ENCODE measurements at places on chromosomes 12 and 14.

DNA sequence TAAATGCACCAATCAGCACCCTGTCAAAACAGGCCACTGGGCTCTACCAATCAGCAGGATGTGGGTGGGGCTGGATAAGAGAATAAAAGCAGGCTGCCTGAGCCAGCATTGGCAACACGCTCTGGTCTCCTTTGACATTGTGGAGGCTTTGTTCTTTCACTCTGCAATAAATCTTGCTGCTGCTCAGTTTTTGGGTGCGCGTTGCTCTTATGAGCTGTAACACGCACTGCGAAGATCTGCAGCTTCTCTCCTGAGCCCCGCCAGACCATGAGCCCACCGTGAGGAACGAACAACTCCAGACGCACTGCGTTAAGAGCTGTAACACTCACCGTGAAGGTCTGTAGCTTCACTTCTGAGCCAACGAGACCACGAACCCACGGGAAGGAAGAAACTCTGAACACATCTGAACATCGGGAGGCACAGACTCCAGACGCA, 8.4 kb upstream of the PIANP start:
- DNase-seq: no peak

DNA sequence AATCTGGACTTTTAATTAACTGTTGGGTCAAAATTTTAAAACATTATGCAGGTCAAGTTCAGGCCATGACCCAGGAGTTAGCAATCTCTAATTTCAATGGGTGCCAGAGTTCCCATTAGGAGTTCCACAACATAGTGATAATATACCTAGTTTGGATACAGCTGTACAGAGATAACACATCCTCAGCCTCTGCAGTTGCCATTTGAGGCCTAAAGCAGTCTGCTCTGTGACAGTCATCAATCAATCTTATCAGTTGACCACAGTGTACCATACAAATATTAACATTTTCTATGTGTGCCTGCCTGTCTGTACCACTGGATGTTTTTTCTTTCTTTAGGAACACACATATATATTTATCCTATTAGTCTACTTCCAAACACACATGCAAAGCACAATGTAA, 54.0 kb upstream of the BBS10 start:
- DNase-seq: no peak

DNA sequence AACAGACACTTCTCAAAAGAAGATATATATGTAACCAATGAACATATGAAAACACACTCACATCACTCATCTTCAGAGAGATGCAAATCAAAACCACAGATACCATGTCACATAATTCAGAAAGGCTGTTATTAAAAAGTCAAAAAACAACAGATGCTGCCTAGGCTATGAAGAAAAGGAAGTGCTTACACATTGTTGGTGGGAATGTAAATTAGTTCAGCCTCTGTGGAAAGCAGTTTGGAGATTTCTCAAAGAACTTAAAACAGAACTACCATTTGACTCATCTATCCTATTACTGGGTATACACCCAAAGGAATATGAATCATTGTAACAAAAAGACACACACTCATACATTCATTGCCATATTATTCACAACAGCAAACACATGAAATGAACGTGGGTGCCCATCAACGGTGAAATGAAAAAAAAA, 35.1 kb downstream of the EIF2S3B start:
- no peak for DNase-seq

DNA sequence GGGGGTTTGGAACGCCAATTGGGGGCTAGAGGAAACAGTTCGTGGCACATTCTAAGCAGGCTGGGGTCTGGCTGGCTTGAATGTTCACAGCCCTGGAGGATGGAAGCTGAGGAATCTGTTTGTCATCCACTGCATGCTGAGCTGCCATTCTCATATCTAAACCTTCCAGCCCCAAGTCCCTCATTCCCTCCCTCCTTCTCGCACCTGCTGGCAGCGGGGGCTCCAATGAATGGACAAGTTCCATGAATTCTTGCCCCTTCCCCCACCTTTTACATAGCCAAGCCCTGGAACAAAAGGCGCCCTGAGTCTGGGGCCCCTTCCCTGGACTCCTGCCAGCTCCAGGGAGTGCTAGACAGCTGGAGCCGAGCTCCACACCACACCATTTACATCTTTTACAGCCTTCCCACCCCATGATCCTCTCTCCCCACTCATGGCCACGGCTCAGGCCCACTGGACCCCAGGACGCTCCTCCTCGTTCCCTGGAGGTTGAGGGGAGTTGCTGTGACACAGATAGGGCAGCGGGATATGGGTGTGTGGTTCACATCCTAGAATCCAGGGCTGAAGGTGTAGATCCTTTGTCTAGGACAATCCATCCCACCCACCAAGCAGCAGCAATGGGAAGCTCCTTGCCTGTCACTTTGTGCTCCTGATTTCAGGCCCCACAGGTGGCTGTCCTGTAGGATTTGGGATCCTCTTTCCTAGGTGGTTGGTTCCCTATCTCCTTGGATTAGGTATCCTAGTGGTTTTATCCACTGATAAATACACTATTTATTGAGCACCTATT, 21.7 kb upstream of the VRTN start:
- DNase-seq: no peak

- no peak for DNase-seq
Observed at GRCh38 chr12:53829130-53829819, 77.5 kb upstream of the CISTR start.

DNA sequence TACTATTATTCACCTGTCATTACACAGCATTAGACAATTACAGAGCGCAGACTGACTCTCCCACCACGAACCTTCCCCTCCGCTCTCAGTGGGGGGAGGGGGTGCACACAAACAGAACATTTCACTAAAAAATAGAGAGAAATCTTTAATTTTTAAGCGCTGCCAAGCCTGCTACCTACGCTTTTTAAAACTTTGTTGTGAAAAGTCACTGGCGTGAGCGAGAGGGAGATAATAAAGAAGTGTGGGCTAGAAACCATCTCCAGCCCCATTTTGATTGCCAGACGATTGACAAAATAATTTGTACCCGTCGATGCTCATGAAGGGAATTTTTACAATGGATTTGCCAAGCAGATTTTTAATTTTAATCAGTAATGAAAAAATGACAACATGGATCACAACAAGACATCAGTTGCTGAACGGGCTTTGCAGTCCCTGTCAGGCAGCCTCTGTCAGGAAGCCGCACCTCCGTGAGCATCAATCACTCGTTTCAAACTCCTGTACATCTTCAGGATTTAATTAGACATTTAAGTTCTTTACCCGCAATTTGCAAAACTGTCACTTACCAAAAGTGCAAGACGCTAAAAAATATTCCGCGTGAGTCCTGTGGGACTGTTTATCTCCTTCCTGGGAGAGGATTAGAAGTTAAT, 209.1 kb downstream of the BCL11B start:
- no peak for DNase-seq

- no peak for DNase-seq
Observed at GRCh38 chr12:92614001-92614400, 88.8 kb upstream of the PLEKHG7 start.

GRCh38 chr12:66829660-66830325, 150.9 kb upstream of the GRIP1 start:
- DNase-seq: no peak

- no peak for DNase-seq
Observed at GRCh38 chr12:67483871-67484554, 164.5 kb upstream of the DYRK2 start.

GRCh38 chr14:104286496-104286895, 148.1 kb downstream of the KIF26A start:
- DNase-seq: no peak

- no peak for DNase-seq
Observed at GRCh38 chr14:50936016-50936340, 8.3 kb downstream of the PYGL start.

DNA sequence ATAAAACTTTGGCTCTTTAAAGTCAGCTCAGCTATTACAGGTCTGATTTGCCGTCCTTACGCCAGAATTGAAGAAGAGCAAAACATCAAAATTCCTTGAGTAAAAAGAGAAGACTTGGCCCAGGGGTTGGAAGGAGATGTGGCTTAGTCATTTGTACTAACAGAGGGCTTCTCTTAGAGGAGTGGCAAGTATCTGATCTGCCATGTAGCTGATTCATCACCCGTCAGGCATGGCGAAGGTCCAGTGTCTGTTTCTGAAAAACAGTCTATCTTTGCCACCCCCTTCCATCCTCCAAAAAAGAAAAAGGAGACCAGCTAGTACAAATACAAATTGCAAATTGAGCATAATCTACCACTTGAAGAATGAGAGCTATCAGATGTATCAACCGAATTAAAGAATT, 91.9 kb downstream of the RAD52 start:
- DNase-seq: peak; percentile 43

- DNase-seq: peak; percentile 24
Observed at GRCh38 chr12:85253853-85254252, 26.2 kb upstream of the ALX1 start.

DNA sequence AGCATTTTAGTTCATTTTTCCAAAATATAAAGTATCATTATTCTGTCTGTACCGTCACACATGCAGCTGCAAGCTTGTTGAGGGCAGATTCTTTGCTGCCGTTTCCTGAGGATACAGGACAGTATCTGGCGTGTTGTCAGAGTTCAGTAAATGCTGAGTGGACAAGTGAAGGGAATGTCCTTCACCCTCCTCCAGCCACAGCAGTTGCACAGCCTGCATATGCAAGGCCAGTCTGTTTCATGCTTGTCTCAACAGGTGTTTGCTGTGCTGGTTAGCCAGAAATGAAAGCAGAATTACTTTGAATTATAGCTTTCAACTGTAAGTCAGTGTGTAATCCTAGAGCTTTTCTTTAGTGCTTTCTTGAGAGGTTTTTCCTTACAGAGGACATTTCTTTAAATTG, 36.5 kb downstream of the TDP1 start:
- no peak for DNase-seq

DNA sequence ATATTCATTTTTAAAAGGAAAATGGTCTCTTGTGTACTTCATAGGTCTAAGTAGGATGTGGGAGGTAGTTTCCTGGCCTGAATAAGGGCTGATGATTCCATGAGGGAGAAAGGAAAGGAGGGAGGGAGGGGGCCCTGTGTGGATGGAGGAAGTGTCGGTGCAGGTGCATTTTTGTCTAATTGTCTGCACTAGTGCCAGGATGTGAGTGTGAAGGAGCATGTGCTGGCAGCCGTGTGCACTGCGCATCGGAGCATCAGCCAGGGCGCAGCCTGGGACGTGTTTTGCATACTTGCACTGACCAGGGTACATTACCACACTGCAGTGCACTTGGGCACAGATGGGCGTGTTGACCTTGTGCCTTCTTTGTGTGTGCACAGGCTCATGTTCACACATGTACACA, 29.2 kb downstream of the SMUG1 start:
- no peak for DNase-seq

GRCh38 chr12:105285378-105285777, 45.1 kb upstream of the C12orf75 start:
- DNase-seq: no peak

DNA sequence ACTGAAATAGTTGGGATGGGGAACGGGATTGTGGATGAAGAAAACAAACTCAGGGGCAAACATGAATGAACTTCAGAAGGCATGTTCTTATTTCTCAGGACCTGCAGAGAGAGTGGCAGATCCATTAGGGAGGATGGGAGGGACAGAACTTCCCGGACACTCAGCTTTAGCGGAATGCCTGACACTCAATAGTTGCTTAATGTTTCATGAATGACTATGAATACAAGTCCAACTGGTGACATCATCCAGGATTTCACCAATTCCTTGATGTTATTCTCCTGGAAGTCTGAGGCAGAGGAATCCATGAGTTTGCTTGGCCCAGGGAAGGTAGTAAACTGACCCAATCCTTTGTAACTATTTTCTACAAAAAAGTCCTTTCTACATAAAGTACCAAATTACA, 37.8 kb upstream of the LRRC10 start:
- peak; percentile 36 for DNase-seq

DNA sequence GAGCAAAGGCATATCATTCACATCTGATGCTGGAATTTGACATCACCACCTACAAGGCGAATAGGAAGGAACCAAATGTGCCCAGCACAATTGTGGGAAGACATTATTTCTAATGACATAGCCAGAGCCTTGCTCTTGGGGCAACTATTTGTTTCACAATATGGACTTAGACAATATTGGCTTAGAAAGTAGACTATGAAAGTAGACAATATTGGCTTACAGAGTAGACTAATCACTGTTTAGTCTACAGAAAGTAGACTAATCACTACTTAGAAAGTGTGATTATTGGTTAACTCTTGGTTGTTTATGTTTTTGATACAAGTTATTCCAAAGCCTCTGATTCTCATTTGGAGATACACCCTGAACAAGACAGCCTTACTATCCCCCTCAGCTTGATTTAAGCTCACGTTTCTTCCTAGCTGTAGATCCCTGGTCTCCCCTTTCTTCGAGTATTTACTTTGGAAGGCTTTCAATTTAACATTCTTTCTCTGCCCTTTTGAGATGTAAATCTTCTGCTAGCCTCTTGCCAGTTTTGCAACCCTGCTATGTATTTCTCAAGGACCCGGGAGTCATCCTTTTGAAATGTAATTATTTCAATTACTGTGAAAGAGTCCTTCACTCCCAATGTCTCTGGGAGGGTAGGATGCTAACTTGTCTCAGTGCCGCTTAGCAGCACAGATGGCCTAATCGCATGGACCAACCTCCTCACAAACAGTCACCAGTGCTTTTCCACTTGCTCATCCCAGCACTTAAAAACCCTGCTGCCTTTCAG, 843.2 kb downstream of the GALC start:
- DNase-seq: no peak

DNA sequence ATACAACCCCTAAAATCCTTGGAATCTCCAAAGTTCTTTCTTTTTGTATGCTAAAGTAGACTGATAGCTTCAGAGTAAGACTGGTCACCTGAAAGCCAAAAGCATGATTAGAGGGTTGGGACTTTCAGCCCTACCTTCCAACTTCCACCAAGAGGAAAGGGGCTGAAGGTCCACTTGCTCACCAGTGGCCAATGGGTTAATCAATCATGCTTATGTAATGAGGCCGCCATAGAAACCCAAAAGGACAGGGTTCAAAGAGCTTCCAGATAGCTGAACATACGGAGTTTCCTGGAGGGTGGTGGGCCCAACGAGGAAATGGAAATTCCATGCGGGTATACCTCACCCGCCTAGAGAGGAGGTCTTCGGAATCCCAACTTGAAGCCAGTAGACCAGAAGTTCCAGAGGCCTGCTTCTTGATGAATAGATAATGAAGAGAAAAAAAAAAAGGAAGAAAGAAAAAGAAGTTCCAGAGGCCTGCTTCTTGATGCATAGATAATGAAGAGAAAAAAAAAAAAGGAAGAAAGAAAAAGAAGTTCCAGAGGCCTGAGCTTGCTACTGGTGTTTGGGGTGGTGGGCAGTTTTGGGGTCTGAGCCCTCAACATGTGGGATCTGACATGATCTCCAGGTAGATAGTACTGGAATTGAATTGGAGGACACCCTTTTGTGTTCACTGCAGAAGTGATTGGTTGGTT, 11.2 kb upstream of the BTG1 start:
- DNase-seq: no peak

DNA sequence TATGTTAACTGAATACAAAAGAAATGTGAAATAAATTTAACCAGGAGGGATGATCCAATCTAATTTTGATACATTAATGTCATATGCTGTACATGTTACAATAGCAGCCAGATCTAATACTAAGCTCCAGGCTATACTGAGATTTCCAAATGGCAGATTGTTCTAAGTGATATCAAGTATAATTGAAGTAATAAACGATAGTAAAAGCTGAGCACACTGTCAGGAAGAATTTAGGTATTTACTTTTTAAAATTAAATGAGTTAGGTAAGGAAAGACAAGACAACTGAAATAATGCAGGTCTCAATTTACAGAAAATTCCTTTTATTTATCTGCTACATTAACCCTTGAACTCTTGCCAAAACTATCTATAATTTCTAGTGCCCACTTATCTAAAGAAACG, 39.9 kb downstream of the INSM2 start:
- no peak for DNase-seq

Data from Caki2 (cell line).